ENCODE measurements at places on chromosomes 12 and 14.

DNA sequence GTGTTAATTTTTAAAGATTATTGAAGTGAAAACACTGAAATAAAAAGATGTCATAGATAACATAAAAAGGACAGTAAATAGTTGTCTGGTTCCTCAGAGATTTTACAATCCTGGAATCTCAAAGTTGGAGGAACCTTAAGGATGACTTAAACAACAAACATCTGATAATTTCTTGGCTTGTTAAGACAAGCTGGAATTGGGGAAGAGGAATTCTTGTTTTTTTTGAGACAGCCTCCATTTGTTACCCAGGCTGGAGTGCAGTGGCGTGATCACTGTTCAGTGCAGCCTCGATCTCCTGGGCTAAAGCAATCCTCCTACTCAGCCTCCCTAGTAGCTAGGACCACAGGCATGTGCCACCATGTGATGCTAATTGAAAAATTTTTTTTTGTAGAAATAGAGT, 2.3 kb downstream of the ZNF410 start:
- DNase-seq = no peak

DNA sequence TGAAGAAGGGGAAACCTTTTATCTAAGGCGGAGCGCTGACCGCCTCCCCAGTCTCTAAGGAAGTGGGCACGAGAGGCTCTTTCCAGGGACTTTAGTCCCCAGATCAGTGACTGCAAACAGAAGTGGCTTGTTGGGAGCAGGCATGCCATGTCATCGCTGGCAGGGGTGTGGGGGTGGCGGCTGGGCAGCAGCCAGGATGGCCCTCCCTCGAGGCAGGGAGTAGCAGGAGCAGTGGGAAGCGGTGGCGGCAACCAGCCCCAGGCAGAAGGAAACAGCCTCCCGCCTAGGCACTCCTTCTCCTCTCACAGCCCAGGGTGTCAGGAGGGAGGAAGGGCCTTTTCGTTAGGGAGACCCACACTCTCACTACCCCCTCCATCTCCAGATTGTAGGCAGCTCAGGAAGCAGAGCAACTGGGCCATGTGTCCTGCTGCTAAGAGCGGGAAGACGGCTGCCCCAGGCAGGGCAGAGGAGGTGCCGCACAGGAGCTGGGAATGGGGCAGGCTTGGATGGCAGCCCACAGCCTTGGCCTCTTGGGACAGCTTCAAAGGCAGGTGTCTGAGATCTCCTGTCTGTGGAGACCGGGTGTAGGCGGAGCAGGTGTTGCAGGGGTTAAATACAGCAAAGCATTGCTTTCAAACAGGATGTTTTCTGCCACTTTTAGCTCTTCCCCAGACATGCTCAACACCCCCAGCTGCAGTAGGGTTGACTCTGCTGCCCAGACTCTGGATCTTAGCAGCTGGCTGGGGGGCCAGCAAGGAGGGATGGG, 21.8 kb downstream of the VDR start:
- no peak for DNase-seq

DNA sequence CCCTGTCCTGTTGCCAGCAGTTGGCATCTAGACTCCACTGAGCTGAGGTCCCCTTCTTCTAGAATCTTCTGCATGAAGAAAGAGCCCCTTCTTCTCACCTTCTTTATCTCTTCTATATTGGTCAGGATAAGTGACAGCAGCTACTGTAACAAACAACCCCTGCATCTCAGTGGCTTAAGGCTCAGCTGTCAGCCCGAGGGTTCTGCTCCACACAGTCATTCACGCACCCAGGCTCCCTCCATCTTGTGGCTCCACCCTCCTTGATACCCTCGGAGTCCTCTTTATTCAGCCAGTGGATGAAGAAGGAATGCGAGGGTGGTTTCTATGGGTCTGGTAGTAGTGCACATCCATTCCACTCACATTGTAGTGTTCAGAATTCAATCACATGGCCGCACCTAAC, 10.5 kb upstream of the RFLNA start:
- no peak for DNase-seq

DNA sequence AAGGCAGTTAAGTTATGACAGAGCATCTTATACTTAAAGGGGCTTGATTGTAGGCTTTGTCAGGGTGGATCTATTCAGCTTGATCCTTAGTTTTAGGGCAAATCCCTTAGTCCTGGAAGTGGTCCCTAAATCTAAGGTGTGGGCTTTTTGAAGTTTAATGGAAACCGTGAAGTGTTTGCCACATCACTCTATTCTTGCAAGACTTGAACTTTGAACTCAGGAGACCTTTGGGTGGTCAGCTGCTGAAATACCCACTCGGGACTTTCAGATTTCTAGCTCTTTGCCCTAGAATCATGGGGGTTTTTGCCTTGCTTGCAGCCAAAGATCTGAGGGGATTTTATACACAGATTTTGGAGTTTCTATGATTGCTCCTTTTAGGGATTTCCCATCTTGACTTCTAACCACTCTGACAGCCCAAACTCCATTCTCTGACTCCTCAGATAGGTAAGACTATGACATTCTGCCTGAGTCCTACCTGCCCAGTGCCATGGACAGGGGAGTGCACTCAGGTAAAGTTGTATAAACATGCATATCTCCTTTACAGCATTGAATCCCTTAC, 39.9 kb downstream of the SNAPC1 start:
- DNase-seq = no peak

DNA sequence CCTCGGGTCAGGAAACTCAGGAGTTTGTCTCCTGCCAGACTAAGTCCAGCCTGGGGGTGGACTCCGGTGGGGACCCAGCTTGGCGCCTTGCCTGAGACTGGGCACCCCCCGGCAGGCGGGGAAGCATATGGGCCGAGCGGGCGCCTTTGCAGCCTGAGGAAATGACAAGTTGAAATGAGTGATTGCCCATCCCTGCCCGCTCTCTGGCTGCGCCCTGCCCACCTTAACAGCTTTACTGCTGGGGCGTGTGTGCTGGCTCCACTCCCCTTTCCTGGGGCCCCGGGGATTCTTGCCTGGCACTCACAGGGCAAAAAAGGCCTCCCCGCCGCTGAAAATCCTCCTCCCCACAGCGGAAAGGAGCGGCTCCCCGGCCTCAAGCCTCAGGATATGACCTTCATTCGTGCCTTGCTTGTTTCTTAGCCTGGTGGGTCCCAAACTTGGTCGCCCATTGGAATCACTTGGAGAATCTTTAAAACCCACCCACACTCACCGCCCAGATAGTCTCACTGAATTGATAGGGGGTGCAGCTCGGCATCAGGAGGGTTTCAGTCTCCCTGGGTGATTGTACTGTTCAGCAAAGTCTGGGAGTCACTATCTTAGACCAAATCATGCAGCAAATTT, 1.5 kb downstream of the RFLNA start:
- DNase-seq = no peak

DNA sequence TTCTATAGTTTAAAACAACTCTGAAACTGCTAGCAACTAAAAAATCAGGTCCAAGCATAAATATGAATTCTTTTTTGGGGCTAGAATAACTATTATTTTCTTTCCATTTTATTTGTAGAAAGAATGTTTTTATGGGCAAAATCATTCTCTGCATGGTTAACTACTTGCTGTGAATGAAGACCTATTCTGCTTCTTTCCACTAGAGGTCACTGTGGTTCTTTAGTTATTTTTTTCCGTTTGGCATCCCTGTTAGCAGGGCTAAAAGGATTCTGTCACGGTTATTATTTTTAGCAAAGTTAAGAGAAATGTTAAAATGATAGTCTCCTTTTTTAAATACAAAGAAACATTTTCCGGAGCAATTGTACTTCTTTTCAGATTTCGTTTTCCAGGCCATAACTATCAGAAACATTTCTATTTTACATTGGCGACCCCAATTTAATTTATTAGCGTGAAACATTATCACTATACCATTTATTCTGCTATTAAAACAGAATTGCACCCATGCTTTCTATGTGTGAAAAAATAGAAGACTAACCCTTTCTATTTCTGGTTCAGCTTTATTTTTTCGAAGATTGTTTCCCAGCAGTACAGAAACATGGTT, 404.8 kb downstream of the ATP23 start:
- no peak for DNase-seq

DNA sequence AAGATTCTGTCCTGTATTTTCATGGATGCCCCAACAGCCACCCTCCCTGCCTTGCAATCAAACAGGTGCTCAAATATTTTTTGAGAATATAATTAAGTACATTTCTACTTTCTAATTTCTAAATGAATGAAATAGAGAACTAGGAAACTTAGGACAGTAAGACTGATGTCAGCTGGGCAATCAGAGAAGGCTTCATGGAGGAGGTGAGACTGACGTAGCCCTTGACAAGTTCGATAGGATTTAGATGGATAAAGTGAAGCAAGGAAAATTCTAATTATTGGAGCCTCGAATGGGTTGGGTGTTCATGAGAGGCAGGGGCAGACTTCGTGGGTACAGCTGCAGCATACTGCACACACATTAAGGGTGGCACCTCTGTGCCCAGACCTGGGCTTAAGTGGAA, 36.0 kb downstream of the NINJ2 start:
- DNase-seq = no peak

GRCh38 chr14:51478175-51478621, 173.5 kb upstream of the FRMD6 start:
- peak; percentile 64 for DNase-seq
